ENCODE measurements at places on chromosomes 1 and 21.

- DNase-seq = no peak
Measured at GRCh38 chr1:160883581-160884513, 1.1 kb downstream of the ITLN1 start.

DNA sequence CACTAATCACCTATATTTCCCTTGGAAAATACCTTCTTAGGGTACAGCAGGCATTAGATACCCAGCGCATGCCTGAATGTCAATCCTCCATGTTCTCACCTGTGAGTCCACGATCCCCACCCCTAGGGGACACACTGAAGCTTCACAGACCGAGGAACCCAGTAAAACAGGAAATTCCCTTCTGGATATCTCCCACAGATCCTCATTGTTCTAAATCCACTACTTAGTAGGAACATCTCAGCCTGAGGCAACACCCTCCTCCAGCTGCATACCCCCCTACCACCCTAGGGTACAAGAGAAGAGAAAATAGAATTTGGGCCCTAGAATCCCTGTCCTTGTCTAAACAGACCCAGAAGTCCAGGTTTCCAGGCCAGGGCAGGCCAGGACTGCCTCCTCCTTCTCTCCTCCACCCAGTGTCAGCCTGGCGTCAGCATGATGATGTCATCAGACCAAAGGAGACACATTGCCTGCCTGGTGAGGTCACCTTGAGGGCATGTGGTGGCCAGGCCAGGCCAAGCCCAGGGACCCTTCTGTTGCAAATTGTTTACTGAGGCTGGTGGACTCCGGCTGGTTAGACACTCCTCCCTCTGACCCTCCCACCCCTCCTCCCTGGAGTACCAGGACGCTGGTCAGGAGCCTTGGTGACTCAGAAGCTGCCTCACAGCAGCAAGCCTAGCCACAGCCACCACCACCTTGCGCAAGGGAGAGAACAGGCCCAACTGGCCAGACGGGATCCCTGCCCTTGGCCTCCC lies 6.2 kb downstream of the NECTIN4 start:
- DNase-seq = peak; percentile 84

GRCh38 chr1:41394959-41395956 lies 34.0 kb downstream of the FOXO6 start:
- DNase-seq = peak; percentile 45

GRCh38 chr1:233300326-233300725 lies 4.8 kb upstream of the PCNX2 start:
- no peak for DNase-seq

DNA sequence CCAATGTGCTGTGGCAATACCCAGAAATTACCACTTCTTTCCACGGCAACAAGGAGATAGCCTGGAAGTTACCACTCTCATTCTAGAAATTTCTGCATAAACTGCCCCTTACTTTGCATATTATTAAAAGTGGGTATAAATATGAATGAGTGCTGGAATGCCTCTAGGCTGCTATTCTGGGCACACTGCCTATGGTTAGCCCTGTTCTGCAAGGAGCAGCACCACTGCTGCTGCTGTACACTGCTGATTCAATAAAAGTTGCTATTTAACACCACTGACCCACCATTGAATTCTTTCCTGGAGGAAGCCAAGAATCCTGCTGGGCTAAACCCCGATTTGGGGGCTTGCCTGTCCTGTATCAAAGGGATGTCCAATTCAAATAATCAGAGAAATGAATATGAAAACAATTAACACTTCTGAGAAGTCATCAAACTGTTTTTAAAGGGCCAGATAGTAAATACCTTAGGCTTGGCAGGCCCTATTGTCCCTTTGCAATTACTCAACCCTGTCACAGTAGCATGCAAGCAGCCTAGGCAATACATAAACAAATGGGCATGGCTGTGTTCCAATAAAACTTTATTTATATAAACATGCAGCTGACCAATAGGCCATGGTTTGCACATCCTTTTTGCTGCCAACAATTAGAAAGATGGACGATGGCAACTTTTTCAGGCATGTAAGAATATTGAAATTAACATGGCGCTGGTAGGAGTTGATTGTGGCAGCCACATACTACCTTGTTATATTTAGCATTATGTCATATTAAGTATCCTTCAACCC lies 369.4 kb upstream of the B3GALT2 start:
- DNase-seq = no peak

GRCh38 chr1:53549781-53550180 lies 90.6 kb downstream of the DMRTB1 start:
- peak; percentile 42 for DNase-seq
